ENCODE measurements at places on chromosomes 6 and 20.

DNA sequence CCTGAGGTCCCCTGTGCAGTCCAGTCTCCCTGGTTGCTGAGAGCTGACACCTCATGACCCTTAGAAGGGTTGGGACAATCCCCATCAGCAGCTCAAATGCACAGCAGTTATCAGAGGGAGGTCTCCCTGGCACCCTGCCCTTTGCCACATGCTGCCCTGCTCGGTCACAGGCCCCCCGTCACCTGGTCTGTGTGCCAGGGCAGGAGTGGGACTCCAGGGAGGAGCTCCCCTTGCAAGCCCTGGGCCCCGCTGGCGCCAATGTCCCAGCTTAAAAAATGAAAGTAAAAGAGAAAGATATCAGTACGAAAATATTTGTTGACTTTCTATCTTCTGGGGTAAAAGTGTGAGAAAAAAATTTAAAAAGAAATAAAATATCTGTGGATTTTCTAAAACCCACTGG, 68.1 kb upstream of the SLC22A16 start:
- DNase-seq = no peak

DNA sequence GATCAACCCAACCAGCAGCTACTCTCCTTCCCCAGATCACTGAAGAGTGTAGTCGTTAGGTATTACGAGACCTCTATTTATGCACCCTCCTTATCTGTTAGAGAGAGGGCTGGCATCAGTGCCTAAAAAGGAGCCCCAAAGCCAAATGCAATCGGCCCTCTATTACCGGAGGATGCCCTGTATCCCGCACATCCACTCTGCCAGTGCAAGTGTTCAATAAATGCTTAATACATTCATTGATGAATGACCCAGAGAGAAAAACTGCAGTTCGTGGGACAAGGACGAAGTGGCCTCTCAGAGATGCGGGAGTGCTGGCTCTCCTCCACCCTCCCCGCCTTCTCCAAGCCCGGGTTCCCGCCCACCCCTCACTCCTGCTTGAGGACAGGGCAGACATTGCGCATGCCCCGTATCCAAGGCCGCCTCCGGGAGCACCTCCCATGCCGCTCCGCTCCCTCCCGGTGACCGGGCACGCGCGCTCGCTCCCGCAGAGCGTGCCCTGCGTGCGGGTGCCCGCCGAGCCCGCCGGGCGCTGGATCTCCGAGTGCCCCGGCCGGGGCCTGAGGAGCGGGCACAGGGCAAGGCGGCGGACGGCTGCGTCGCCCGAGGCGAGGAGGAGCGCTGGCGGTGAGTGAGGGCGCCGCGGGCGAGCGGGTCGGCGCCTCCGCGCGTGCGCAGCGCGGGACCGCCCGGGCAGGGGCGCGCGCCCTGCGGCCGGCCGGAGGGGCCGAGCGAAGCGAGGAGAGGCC, 27.2 kb upstream of the BTBD3 start:
- peak; percentile 70 for DNase-seq

GRCh38 chr20:15578113-15578512, 995.1 kb downstream of the KIF16B start:
- no peak for DNase-seq

GRCh38 chr6:169194737-169195136, 58.9 kb downstream of the THBS2 start:
- no peak for DNase-seq

DNA sequence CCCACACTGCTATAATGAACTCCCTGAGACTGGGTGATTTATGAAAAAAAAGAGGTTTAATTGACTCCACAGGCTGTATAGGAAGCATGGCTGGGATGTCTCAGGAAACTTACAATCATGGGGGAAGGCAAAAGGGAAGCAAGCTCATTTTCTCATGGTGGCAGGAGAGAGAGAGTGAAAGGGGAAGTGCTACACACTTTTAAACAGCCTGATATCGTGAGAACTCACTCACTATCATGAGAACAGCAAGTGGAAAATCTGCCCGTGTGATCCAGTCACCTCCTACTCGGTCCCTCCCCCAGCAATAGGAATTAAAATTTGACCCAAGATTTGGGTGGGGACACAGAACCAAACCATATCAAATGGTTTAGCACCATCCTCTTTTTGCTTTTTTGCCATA, 116.6 kb upstream of the CEP162 start:
- DNase-seq = no peak

DNA sequence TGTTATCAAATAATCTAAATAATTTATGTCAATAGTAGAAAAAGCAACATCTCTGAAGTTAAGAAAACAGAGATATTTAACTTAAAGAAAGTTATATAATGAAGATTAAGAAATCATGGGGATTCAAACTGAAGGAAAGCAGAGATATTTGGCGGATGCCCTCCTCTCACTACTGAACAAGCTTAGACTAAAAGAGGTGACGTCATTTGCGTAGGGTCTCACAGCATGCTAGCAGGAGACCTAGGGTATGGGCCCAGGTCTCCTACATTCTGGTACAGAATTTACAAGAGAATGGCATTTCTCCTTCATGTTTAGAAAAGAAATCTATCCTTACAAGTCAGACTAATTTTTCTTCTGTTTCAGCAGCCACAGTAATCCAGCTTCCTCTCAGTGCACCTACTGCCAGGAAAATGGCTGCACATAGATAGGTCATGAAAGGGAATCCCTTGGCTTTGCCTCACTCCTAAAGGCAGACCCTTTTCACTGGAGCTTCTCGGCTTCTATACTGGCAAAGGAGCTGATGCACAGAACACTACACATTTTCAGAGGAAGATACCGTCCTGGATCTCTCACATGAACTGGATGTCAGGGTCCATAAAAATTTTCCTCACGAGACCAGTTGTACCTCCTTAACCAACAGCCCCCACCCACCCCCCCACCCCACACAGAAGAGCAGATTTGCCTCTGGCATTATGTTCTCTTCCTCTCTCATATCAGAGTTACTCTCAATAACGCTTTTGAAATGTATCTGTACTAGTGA, 41.8 kb upstream of the DST start:
- no peak for DNase-seq

DNA sequence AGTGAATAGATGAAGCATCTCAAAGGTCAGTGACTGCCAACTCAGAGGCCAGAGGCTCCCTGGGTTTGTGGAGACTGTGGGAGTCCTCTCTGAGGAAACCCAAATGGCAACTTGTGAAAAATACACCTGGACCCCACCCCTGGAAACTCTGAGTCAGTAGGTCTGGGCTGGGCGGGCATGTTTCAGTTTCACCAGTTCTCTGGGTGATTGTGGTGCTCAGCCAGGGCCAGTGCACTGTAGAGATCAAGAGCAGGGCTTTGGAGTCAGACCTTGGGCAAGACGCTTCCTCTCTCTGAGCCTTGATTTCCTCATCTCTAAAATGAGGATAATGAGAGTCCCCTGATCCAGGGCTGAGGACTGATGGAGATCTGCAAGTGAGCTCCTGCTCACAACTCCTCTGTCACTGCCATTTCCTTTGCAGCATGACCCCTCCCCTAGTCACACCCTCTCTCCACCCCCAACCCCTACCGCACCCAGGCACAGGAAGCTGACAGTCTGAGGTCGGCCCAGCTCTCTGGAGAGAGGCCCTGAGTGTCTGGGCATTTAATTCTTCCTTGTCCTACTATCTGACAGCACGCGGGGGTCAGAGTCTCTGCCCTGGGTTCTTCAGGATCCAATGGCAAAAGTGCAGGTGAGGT, 5.1 kb downstream of the DEF6 start:
- DNase-seq = peak; percentile 92

- no peak for DNase-seq
Measured at GRCh38 chr6:124958759-124959354, 3.4 kb upstream of the RNF217 start.

GRCh38 chr6:56796196-56796532, 153.5 kb upstream of the DST start:
- DNase-seq = no peak

- DNase-seq = no peak
Measured at GRCh38 chr6:117280922-117281321, 15.6 kb downstream of the VGLL2 start.

DNA sequence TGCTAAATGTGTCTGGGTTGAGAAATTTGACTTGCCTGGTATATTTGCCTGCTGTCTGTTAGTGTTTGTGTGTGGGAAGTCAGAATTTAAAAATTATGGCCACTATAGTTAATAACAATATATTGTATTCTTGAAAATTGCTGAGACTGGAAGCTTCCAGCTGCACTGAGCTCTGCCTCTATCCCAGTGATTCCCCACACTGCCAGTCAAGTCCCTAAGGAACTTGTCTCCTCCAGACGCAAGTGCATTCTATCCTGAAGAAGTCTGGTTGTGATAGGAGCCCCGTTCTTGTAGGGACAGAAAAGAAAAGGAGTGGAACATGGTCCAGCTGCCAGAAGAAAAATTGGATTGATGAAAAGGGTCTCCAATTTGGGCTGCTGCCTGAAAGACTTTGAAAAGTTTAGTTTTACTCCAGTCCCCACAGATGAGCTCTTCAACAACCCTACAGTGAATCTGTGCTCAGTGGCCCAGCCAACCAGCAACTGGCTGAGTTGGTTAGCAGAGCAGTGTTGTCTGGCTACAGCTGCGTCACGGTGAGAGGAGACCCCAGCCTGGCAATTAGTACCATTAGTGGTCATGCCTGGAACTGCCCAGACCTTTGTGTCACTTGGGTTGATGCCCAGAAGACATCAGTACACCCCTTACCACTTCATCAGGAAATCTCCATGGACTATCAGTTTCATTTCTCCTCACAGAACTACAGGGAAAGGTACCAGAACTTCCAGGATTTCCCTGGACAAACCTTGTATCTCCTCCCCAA, 183.1 kb upstream of the MCHR2 start:
- DNase-seq = no peak

DNA sequence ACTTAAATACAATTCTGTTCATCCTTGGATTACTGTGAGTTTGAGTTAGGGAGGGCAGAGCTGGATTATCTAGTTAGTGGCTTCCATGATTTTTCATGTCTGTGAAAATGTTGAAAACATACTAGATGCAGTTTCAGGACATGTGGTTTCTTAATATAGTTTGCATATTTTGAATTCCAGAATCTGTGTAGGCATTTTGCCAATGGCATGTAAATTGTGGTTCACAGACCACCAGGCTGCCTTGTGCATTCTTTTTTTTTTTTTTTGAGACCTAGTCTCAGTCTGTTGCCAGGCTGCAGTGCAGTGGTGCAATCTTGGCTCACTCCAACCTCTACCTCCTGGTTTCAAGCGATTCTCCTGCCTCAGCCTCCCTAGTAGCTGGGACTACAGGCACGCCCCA, 42.8 kb downstream of the CDC5L start:
- DNase-seq = no peak

DNA sequence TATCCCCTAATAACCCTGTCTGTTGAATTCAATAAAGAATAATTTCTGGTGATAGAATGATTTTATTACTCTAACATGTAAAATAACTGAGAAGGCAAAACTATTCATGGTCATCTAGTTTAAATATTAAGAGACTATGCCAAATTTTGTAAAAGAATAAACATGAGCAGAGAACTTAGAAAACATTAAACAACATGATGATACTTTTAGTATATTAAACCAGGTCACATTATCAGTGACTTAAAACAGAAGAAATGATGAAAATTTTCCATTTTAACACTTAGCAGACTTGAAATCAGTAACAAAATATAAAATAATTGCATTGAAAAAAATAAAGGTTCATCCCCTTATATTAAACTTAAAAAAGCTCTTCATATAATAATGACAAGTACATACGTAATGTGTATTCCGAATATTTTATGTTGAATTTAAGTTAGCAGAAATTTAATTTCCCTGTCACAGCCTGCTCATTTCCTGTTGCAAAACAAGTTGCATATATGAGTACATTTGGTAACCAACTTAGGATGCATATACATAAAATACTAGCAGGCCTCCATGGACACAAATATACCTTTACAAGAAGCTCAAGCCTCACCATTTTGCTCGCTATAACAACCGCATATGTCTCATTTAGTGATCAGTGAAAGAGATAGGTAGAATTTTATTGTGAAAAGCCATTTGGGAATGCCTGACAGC, 40.6 kb downstream of the DTNBP1 start:
- no peak for DNase-seq

- DNase-seq = peak; percentile 28
Measured at GRCh38 chr20:35674921-35675320, 10.2 kb upstream of the CPNE1 start.

- no peak for DNase-seq
Measured at GRCh38 chr6:152155792-152156191, 348.3 kb downstream of the ESR1 start.

DNA sequence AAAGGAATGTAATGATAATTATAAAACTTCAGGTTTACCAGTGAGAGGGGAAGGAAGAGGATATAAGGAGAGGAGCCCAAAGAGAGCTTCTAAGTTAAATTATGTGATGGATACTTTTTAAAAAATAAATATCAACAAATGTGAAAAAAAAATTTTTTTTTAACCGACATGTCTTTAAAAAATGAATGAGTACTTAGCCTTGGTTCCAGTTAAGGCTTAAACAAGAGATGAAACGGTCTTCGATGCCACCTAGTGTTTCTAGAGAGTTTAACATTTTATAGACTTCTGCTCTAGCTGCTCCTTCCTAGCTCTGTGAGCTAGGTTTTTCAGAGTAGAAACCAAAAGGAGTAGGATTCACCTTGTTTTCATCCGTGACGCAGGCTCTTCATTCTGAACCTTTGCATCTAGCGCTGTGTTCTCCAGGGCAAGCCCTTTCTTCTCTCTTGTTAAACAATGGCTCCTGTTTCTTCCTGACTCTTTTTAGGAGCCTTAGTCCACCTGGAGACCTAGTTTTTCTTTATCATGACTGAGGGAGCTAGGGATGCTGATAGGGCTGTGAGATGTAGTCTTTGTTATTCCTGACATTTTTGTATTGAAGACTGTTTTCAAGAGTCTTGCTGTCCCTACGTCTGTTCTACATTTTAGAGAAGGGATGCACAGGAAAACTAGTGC, 42.4 kb upstream of the GNRH2 start:
- DNase-seq = no peak

DNA sequence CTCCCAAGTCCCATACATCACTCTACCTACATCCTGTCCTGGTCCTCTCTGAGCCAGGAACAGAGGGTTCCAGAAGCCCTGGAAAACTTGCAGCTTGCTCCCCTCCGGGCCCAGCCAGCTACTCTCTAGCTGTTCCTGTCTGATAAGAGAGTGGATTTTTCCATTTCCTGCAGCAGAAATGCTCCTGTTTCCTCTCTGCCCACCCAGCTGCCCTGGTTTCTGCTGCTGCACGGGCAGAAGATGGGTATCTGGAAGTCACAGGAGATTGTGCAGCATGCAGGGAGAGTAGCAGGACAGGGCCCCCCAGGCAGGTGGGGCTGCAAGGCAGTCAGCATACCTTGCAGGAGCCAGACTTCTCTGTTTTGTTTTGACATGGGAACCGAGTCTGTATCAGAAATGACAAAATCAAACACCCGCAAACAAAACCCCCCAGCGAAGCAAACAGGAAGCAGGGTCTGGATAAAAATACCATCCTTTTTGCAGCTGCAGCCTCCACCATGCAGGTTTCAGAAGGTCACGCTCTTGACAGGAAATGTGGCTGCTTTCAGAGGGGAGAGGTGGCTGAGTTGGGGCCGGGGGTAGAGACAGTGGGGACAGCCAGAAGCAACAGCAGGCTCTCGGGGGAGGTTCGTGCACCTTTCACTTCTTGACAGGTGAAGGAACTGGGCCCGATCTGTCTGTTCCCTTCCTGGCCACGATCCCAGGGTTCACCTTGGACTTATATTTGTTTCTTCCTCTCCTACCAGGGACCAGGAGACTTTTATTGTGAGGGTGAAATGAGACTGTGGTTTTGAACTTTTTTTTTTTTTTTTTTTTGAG, 50.8 kb upstream of the FAM83D start:
- DNase-seq = peak; percentile 80

GRCh38 chr20:10629946-10630650, 43.7 kb downstream of the JAG1 start:
- DNase-seq = no peak
